ENCODE measurements at places on chromosomes 5 and 9. TPM values are rescaled to one million over a fixed set of nuclear protein-coding genes. Genes with fewer than 3 reads are reported as not detected.

Gene SPATA31A1
- total RNA-seq = not detected

Gene LMX1B
- not detected for total RNA-seq

Gene TAF11L9
- total RNA-seq = not detected

Gene DAB2IP
- total RNA-seq = 16.3 TPM

Gene ACOT12
- not detected for total RNA-seq

Gene SLC35D2
- 20.0 TPM for total RNA-seq

Gene ANKRD34B
- total RNA-seq = not detected

Gene CAST
- 78.7 TPM for total RNA-seq

Gene TTC16
- total RNA-seq = not detected

Gene PAEP
- total RNA-seq = not detected

Gene CD72
- total RNA-seq = under 0.01 TPM

Gene SHOC1
- not detected for total RNA-seq

Gene FAM200C
- 2.0 TPM for total RNA-seq

Gene SPINK6
- not detected for total RNA-seq

Gene PURA
- 8.3 TPM for total RNA-seq

Gene SH3GL2
- not detected for total RNA-seq

Gene MLANA
- total RNA-seq = not detected

Gene PDCD1LG2
- 1.4 TPM for total RNA-seq

Gene SH3RF2
- 0.22 TPM for total RNA-seq

Gene SH2D3C
- total RNA-seq = 72.6 TPM

Gene ARHGAP26
- total RNA-seq = 15.7 TPM

Gene YTHDC2
- 37.1 TPM for total RNA-seq

Data from lung microvascular endothelial cell (primary cell).